ENCODE measurements at places on chromosomes 7 and 10.

GRCh38 chr7:142024547-142024946 is 28.9 kb downstream of the MGAM start:
- DNase-seq = no peak

DNA sequence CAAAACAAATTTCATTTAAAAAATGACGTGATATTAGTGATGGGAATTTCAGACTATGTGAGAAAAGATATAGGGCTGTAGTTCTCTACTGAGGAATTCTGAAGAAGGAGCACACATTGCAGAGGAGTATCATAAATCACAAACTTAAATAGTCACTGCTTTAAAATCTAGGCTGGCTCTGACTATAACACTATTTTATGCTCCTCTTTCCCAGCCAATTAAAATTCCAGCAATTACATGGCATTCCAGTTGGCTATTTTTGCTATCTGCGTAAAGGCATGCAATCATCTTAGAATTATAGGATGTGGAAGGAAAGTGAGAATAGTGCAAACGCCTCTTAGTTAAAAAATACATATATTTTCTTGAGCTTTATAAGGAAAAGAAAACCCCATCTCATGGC is 123.1 kb downstream of the GNAI1 start:
- DNase-seq = no peak

- no peak for DNase-seq
Observed at GRCh38 chr7:106418526-106418925, 133.7 kb upstream of the NAMPT start.

- no peak for DNase-seq
Observed at GRCh38 chr10:116866066-116866465, 16.8 kb downstream of the ENO4 start.

GRCh38 chr7:57361406-57361805 is 88.6 kb upstream of the ZNF716 start:
- DNase-seq = no peak

- DNase-seq = no peak
Observed at GRCh38 chr10:121260377-121260776, 337.9 kb downstream of the FGFR2 start.

Data from activated CD8-positive, alpha-beta memory T cell treated with anti-CD3 and anti-CD28 coated beads, Interleukin-2, amount 50 U/mL, for 48 hours (primary cell).